ENCODE measurements at places on chromosomes 5 and 9.

- no peak for DNase-seq
Observed at GRCh38 chr9:107137495-107138202, 145.4 kb upstream of the RAD23B start.

- DNase-seq = no peak
Observed at GRCh38 chr5:73908846-73909245, 282.9 kb downstream of the ARHGEF28 start.

GRCh38 chr5:54658010-54658409 lies 140.5 kb downstream of the SNX18 start:
- DNase-seq = no peak

DNA sequence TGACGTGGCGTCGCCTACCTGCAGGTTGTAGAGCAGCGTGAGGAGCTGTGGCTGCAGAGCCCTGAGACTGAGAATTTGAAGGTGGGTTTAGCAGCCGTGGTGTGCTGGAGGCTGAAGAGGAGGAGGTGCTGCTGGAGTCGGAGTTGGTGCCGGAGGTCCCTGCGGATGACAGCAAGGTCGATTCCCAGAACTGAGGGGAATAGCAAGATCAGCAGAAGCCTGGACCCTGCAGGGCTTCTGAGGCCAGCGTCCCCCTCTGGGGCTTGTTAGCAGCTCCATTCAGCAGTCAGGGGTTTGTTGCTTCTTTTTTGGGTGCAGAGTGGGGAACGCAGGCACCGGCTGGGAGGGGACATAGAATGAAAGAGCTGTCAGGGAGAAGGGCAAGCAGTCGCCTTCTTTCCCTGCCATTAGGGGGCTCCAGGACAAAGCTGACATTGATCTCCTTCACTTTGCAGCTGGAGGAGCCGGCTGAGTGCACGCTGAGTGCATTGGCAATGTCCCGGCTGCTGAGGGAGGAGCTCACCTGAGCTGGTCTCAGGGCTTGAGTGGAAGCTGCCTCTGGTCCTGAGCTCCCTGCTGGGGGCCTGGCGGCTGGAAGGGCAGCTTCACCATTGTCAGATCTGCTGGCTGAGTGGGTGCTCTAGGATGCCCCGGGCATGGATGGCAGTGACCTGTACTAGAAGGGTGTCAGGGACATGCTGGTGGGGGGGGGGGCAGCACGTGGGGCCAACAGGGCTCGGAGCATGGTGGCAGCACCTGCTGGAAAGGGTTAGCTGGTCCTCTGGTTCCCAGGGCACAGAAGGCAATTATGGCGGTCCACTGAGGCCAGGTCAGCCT lies 20.8 kb downstream of the OBP2B start:
- DNase-seq = no peak

DNA sequence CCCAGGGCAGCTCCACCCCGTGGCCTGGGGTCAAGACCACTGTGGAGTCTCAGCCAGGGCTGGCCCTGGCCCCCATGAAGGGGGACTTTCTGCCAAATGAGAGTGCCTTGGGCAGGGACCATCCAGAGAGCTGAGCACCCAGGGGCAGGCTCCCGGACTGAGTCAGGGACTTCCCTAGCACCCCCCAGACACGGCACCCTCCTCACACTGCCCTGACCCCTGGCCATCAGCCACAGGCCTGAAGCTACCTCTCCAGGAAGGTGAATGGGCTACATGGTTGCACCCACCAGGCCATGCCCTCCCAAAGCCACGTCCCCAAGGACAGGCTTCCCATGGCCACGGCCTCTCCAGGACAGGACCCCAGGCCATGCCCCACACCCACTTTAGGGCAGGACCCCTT lies 9.5 kb downstream of the CCDC187 start:
- no peak for DNase-seq

Measured in activated naive CD4-positive, alpha-beta T cell treated with Interleukin-2 at 50 U/mL for 16 hours (primary cell).